ENCODE measurements at places on chromosomes 1 and 21.

DNA sequence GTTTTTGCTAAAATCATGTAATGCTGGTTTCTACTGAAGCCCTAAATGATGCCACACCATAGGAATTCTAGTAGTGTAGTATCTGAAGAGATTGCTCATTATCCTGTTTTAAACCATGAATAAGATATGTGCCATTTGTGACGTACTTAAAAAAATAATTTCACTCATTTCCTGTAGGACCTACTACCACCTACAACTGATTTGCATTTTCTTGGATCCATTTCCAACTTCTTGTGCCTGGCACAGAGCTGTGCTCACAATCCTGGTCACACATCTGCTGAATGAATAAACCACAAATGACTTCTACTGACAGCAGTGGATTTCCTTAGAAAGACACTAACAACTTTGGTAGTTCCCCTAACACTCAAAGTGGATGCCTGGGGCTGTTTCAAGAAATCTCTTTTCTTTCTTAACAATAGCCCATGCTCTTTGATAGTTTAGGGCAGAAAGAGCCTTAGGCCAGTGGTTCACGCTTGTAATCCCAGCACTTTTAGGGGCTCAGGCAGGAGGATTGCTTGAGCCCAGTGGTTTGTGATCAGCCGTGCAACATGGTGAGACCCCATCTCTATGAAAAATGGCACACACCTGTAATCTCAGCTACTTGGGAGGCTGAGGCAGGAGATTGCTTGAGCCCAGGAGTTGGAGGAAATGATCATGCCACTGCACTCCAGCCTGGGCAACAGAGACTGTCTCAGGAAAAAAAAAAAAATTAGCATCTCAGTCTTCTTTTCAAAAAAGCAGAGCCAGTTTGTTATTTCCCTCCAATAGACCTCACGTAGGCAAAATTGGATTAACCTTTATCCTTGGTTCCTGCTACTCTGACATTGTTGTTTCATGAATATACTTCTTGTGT lies 13.0 kb upstream of the BATF3 start:
- no peak for DNase-seq

DNA sequence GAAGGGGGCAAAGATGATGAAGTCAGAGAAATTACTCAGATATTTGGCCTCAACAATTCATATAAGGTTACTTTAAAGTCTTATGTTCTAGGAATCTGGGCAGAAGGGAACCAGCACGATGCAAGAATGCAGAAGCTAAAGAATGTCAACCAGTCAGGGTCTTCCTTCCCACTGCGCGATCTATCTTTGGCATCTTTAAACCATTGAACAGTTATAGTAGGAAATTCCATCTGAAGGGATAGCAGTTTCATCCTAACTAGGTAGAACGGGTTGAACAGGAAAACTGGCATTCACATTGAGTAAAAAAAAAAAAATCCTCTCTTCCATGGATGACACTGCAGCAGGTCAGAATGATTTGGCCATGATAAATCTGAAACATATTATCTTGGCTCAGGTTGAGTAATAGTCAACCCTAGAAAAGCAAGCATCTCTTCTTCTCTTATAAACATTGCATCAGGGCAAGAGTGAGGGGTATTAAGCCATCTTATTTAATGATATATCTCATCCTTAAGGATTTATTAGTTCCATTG lies 6.3 kb downstream of the CRCT1 start:
- DNase-seq: no peak

DNA sequence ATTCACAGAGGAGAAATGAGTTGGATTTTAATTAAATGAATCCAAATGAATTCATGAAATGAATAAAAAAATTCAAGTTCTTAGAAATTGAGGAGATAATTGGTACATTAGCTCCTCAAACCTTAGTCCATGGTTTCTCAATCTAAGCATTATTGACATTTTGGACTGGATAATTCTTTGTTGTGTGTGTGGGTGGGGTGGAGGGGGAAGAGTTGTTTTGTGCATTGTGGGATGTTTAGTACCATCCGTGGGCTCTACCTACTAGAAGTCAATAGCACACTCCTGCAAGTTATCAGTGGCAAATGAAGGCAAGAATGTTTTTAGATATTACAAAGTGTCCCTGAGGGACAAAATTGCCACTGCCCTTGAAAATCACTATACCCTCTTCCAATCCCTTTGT lies 431.9 kb downstream of the PLPP3 start:
- no peak for DNase-seq

GRCh38 chr1:237145379-237146135 lies 103.6 kb downstream of the RYR2 start:
- DNase-seq: no peak

DNA sequence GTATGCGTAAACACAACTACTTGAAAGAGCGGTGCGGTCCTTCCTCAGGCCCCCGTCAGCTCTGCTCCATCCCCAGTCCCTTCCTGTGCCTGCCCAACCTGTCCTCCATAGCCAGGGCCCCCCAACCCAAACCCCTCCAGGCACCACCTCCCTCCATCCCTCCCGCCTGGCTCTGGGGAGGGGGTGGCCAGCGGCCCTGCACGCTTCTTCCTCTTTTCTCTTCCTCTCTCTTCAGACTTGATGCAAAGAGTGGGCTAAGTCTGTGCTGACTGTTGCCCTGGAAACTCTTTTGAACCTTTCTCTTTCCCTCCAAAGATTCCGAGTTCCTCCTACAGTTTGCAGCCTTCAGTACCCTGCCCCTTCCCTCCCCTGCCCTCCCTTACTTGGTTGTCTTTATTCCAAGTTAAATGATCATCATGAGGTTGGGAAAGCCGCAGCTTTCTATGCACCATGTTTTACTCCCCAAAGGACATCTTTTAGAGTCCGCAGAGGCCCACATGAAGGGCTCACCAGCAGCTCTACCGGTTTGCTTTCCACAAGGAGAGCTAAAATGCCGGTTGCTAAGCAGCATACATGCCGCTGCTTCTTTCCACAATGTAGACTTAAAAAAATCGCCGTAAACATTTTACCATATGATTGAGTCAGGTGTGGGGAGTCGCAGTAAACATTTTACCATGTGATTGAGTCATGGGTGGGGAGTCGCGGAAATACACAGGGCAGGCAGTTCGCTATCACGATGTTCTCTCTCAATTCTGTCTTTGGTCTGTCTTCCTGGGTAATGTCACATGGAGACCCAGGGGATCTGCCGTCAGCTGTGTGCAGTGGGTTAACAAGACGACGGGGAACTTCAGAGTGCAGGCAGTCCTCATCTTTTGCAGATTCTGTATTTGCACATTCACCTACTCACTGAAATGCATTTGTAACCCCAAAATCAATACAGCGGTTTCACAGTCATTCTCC lies 525.3 kb downstream of the KIF26B start:
- no peak for DNase-seq

- DNase-seq: no peak
Measured at GRCh38 chr1:199335496-199335895, 692.0 kb upstream of the NR5A2 start.

GRCh38 chr1:155256058-155256852 lies 972 bp upstream of the ENTREP3 start:
- DNase-seq: no peak

GRCh38 chr1:50369830-50370229 lies 53.4 kb downstream of the DMRTA2 start:
- no peak for DNase-seq

DNA sequence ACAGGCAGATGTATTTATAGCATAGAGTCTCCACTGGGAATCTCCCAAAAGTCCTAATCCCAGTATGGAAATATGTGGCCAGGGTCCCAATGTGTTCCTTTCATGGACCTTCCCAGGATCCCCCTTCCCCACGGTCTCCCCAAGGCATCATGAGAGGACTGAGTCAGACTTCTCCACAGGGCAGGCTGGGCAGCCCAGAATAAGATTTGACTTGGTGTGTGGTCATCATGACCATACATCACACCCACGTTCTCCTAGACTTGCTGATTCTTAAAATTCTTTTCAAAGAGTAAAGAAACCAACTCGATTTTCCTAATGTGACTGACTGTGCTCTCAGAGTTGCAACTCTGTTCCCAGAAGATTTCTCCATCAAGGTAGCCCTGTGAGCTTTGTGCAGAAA lies 93.9 kb upstream of the CD34 start:
- DNase-seq: no peak

GRCh38 chr21:15061747-15062605 lies 2.8 kb downstream of the NRIP1 start:
- no peak for DNase-seq

DNA sequence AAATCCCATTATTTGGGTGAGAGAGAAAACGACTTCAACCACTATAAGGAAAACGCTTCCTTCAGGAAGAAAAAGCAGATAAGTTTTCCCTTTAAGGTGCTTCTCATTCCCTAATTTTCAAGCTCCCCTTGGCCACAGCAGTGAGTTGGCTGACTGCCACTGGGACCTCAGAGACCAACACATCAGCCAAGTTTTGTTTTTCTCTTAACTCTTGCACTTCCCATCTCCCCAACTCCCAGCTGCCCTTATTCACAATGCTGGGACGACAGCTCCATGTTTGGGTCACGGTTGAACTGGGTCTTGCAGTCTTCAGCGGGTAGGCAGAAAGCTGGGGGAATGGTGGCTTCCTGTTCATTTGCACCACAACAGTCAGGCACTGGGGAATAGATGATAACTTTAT lies 18.9 kb downstream of the SGIP1 start:
- DNase-seq: no peak

DNA sequence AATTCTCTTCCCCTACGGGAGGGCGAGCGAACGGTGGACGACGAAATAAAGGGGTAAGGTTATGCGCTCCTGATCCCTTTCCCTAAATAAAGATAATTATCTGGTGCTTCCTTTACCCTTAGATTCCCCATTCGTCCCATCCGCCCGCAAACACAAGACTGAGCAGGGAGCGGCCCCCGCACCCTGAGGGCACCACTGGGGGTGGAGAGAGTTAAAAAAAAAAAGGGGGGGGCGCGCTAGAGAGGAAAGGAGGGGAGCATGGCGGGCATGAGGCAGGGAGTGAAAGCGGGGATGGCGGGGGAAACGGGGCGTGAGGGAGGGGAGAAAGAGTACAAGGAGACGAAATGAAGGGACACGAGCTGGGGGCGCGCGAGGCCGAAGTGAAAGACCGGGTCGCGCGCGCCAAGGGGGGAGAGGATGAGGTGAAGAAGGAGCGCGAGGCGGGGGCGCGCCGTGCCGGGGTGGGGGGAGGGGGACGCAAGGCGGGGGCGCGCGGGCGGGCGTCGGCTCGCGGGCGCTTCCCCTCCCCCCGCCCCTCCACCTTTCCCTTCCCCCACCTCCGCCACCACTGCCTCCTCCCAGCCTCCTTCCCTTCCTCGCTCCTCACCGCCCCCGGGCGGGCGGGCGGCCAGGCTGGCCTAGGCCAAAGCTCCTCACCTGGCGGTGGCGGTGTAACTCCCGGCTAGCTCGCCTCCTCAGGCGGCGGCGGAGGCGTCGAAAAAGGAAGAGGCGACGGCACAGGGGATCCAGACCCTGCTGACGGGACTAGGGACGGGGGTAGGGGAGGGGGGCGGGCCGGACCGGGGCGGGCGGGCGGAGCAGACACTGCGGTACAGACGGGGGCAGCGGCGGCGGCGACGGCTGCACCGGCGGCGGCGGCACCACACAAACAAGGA lies 448 bp downstream of the GATAD2B start:
- DNase-seq: no peak

DNA sequence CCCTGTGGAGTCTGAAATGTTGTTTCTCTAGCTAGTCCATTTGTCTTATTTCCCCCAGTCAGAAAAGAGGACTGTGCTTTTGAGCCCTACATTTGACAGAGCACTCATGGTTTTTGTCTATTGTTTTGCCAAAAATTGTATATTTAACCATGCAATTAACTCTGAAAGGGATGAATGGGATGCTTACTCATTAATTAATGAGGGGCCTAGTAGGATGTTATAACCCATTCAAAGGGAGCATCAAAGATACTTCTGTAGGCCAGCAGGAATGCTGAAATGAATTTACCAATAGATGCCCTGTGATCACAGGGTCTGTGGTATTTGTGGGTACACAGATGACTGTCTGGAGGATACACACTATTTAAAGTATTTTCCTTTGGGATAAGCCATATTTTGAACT lies 147.7 kb downstream of the FCRL5 start:
- DNase-seq: no peak

- DNase-seq: no peak
Measured at GRCh38 chr1:167161242-167161641, 59.4 kb upstream of the POU2F1 start.

DNA sequence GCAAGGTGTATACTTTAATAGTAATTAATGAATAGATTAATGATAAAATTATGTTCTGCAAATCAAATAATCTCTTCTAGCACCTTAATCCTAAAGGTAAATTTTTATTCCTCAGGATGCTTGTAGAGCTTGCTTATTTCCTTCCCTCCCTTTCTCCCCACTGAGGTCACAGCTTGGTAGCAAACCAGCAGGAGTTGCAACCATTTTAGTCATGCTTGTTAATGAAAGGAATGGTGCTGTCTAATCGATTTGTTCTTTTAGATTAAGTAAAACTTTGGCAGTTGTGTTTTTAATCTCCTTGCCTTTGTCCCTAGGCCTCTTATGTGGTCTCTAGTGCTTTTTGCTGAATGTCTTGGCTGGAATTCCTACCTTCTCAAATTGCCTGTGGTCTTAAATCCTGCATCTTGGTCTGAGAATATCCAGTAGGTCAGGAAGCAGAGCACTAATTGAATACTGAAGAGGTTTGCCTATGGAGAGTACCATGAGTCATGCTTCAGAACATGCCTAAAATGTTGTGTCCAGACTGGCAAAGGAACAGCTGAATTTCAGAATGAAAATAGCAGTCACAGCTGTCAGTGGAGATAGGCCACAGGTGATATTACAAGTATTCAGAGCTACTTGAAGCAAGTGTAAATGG lies 36.3 kb upstream of the RWDD3 start:
- no peak for DNase-seq

DNA sequence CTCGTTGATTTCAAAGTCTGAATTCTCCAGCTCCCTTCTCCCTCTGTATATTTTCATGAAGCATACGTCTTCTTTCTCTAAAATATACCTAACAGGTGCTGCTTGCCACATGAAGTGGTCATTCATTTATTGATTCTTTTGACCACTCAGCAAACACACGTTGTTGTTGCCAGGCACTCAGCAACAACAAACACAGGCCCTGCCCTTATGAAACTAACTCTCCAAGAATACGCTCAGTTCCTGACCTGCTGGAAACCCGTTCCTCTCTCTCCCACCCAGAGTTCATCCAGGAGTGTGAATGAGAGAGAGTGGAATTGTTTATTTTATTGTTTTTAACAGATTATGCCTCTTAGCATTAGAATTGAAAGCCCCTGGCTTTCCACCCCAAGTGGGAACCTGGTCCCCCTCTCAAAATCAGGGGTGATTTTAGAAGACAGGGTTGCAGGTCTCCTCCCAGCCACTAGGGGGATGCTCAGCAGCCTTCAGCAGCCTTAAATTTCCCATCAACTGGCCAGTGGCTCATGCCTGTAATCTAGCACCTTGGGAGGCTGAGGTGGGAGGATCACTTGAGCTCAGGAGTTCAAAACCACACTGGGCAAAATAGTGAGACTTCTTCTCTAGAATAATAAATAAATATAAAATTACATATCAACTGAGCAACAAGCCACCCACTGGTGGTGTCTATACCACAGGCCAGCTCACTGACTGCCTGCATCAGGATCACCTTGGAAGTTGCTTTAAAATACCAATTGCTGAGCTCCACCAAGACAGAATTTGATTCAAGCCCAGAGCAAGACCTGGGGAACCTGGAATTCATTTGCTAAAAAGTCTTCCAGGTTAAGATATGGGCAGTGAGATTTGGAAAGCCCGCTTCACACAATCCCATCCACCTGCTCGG lies 181.0 kb upstream of the KLHDC7A start:
- DNase-seq: no peak

- DNase-seq: no peak
Measured at GRCh38 chr1:26315874-26316850, 1.6 kb upstream of the CD52 start.

All from CD4-positive, alpha-beta T cell treated with Interleukin-17A for 1 hour (primary cell).